ENCODE measurements at places on chromosomes 7 and 10.

DNA sequence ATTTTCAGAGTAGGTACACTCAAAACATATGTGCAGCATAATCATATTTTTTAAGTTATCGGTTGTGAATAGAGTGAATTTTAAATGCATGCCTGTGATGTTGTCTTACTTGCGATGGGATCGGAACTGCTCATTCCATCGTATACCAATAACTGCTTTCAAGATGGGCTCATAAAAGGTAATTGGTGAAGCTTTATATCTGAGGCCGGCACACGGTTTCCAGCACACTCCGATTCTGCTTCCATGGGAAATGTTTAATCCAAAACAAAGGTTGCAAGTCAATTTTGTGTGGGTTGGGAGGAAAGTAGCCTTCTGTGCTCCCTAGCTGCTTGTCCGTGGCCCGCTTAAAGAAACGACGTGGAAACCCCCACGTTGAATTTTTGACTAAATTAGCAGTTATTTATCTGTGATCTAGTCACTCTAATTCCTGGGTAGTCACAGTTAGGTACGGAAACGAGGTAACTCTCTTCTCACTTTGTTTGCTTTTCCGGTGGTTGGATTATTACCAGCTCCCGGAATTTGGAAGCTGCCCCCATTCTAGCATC, 10.1 kb upstream of the CELF2 start:
- no peak for DNase-seq

DNA sequence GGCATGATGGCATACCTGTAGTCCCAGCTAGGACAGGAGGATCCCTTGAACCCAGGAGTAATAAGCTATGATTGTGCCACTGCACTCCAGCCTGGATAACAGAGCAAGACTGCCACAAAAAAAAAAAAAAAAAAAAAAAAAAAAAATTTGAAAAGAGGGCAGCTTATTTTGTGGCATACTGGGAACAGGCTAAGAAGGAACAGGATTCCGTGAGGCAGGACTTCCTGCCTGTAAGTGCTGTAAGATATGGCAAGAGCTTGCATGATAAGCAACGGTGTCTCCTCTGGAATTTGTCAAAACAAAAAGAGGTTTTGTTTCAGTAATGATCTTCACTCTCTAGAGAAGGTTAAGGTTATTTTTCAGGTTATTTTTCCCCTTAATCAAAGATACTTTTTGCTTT, 101.1 kb downstream of the ABCC2 start:
- no peak for DNase-seq

DNA sequence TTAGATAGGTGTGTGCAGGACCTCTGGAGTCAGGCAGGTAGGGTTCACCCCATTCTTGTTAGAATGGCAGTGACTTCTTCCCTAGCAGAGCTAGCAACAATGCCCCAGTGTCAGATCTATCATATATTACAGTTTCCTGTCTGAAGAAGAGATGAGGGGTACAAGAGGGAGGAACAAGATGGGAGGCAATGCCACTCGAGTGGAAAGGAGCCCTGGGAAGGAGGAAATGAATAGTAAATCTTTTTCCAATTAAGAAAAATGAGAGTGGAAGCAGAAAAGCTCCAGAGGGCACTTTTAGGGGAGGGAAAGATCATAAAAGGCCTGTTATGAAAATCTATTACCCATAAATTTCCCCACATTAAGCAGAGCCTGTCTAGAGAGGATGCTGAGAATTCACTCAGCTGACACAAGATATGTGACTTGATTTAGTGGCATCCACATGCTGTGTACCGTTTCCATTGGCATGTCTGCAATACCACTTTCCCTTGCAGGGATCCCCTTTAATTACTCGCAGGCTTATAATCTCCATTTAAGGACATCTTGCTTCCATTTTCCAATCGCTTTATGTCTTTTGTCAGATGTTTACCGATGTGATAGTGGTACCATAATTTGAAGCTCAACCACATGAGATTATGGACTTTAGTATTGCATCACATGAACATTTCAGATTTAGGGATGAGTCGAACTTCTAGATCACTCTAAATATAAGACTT, 70.0 kb upstream of the AGBL3 start:
- DNase-seq, result no peak

GRCh38 chr7:158082761-158083160, 504.9 kb downstream of the PTPRN2 start:
- DNase-seq, result no peak

GRCh38 chr7:87658553-87658952, 30.4 kb downstream of the RUNDC3B start:
- DNase-seq, result no peak

DNA sequence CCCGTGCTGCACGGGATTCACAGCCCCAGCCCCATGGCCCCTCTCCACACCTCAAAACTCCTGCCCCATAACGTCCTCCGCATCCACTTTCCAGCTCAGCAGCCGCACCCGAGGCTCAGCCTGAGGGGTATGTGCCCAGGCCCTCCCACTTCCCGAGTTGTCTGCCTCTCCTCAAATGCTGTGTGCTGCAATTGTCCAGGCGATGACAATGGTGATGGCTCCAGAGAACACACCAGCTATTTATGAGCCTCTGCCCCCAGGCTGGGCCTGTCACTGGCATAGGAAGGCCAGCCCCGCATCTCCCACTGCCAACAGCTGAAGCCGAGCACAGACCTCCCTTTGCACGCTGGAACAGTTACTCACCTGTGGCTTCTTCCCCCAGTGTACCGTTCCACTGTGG, 2.4 kb upstream of the LDB3 start:
- no peak for DNase-seq
